ENCODE measurements at places on chromosomes 7 and 10. TPM values are rescaled to one million over a fixed set of nuclear protein-coding genes. Genes with fewer than 3 reads are reported as not detected.

- H3K4me3 ChIP-seq = no peak overlapping the region
- H3K4me1 ChIP-seq = no peaks in the 10 kb centered on the region
- no peaks in the 10 kb centered on the region for H3K27me3 ChIP-seq
- DNase-seq = no peak
These were observed 37.3 kb upstream of the TPST1 start for GRCh38 chr7:66167773-66168387.

The MRC1 gene
- total RNA-seq = not detected

GRCh38 chr7:127782654-127783559 lies 130.9 kb downstream of the SND1 start:
- no peak for DNase-seq
- H3K4me1 ChIP-seq = peaks cover 19% of the 10 kb centered on the region
- H3K27ac ChIP-seq = no peak overlapping the region
- no peaks in the 10 kb centered on the region for H3K27me3 ChIP-seq
- peaks cover 12% of the 10 kb centered on the region for H3K36me3 ChIP-seq

The ANKRD30A gene
- not detected for total RNA-seq

DNA sequence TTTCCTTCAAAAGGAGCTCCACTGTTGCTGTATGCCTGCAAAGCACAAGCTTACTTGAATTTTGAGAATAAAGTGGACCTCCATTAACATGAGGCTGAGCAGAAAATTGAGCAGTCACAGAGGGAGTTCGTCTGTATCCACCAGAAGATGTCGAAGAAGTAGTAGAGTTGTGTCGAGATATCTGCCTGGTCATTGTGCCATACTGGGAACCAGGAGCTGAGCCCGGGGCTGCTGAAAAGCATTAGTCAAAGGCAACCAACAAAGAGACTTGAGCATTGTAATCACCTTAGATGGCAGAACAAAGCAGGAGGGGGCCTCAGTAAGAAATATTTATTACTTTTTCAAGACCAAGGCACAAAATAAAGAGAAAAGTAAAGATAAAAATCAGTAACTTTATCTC lies 61.5 kb downstream of the PDSS1 start:
- H3K36me3 ChIP-seq = peaks cover 31% of the 10 kb centered on the region
- no peak overlapping the region for H3K27ac ChIP-seq
- H3K4me1 ChIP-seq = peaks cover 5% of the 10 kb centered on the region
- no peak for DNase-seq
- no peak overlapping the region for H3K4me3 ChIP-seq

- no peak overlapping the region for H3K27ac ChIP-seq
- H3K27me3 ChIP-seq = no peaks in the 10 kb centered on the region
- H3K36me3 ChIP-seq = no peaks in the 10 kb centered on the region
- H3K4me1 ChIP-seq = no peaks in the 10 kb centered on the region
- DNase-seq = no peak
These were observed 582.6 kb downstream of the CALN1 start for GRCh38 chr7:71829515-71829914.

The ADGRA1 gene
- total RNA-seq = not detected

The DENND2A gene
- total RNA-seq = not detected

- no peak for DNase-seq
- no peaks in the 10 kb centered on the region for H3K27me3 ChIP-seq
- no peak overlapping the region for H3K4me3 ChIP-seq
- no peak overlapping the region for H3K27ac ChIP-seq
- H3K36me3 ChIP-seq = no peaks in the 10 kb centered on the region
These were observed 215.3 kb downstream of the DGKB start for GRCh38 chr7:14687241-14687640.

The PRF1 gene
- 265 TPM for total RNA-seq
